CD4-positive, alpha-beta memory T cell (primary cell): ENCODE measurements at places on chromosomes 3 and 15. TPM values are rescaled to one million over a fixed set of nuclear protein-coding genes. Genes with fewer than 3 reads are reported as not detected.

TPRA1 gene
- total RNA-seq, result 29.7 TPM

SH2D7 gene
- not detected for total RNA-seq

GOLGA8H gene
- total RNA-seq, result not detected

GOLGA6D gene
- not detected for total RNA-seq

HEG1 gene
- total RNA-seq, result 21.7 TPM

LNP1 gene
- 1.8 TPM for total RNA-seq

CYP8B1 gene
- not detected for total RNA-seq

FMN1 gene
- total RNA-seq, result 0.67 TPM

C3orf80 gene
- total RNA-seq, result not detected

RTP1 gene
- not detected for total RNA-seq

KAT2B gene
- 85.9 TPM for total RNA-seq

CX3CR1 gene
- 0.33 TPM for total RNA-seq

MST1R gene
- 1.3 TPM for total RNA-seq

MASP1 gene
- total RNA-seq, result not detected

GOLGA6L7 gene
- not detected for total RNA-seq

TM4SF4 gene
- not detected for total RNA-seq

DUT gene
- total RNA-seq, result 131 TPM
